ENCODE measurements at places on chromosomes 13 and 19.

DNA sequence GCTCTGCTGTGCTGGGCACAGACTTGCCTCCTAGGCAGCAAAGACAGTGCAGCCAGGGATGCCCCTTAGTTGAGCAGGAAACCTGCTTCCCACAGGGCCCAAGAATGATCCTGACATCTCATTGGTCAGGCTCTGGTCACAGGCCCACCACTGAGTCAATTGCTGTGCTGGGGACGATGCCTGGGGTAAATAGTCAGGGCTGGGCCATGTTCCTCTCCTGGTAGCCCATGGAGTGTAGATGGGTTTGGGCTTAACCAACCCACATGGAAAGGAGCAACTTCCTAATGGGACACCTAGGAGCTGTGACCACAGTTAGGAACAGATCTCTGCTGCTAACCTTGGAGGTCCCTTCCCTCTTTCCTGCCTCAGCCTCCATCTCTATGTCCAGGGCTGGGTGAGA is 212.5 kb upstream of the ZNF536 start:
- DNase-seq = no peak

GRCh38 chr19:343941-344624 is 513 bp downstream of the MIER2 start:
- no peak for DNase-seq

- DNase-seq = no peak
Measured at GRCh38 chr13:101474419-101474957, 22.0 kb downstream of the ITGBL1 start.

GRCh38 chr19:47414469-47414868 is 4.9 kb downstream of the MEIS3 start:
- no peak for DNase-seq

DNA sequence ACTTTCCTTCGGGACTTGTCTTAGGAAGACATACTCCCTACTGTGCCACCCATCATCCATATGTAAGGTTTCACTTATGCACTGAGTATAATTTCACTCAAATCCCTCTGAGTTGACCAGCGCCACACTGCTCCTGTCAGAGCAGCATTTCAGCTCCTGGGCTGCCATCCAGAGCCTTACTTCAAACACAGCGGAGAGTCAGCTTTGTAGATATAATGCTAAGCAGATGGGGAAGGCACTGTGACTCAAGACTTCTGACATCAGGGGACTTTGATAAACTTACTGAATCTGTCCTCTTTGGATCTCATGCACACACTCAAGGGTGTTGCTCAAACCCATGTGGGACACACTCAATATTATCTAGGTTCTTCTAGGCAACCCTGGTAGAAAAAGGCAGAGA is 34.9 kb downstream of the DOCK9 start:
- no peak for DNase-seq

Data from Right ventricle myocardium inferior (tissue), 1 donor.